ENCODE measurements at places on chromosomes 6 and 20.

GRCh38 chr6:53501432-53501831 is 43.5 kb downstream of the GCLC start:
- DNase-seq: no peak

GRCh38 chr20:49575551-49576060 is 7.7 kb upstream of the PTGIS start:
- DNase-seq: no peak

- no peak for DNase-seq
These were observed 4.9 kb downstream of the MYLK2 start for GRCh38 chr20:31824125-31824485.

- no peak for DNase-seq
These were observed 66.9 kb upstream of the RIN2 start for GRCh38 chr20:19691125-19691524.

- no peak for DNase-seq
These were observed 148.2 kb downstream of the LAMA2 start for GRCh38 chr6:129031051-129031599.

GRCh38 chr6:118660218-118660569 is 8.8 kb upstream of the CEP85L start:
- DNase-seq: no peak

- no peak for DNase-seq
These were observed 520.2 kb downstream of the DOK5 start for GRCh38 chr20:54995553-54995952.

DNA sequence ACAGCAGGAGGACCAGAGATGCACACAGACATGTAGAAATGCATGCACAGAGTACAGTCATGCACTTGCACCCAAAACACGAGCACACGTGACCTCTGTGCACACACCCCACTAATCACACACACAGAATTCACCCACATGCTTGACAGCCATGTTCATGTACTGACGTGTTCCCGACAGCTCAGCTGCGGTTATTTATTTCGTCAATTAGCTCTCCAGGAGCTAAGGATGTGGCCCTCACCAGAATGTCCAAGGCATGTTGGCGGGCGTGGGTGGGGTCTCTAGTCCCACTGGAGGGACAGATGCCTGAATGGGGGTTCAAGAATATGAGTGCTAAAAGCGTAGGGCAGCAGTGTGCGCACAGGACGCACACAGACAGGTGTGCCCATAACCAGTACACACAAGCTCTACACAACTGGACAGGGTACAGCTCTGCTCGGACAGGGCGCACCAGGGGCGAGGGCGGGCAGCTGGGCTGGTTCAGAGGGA is 571 bp upstream of the PRPF6 start:
- no peak for DNase-seq

DNA sequence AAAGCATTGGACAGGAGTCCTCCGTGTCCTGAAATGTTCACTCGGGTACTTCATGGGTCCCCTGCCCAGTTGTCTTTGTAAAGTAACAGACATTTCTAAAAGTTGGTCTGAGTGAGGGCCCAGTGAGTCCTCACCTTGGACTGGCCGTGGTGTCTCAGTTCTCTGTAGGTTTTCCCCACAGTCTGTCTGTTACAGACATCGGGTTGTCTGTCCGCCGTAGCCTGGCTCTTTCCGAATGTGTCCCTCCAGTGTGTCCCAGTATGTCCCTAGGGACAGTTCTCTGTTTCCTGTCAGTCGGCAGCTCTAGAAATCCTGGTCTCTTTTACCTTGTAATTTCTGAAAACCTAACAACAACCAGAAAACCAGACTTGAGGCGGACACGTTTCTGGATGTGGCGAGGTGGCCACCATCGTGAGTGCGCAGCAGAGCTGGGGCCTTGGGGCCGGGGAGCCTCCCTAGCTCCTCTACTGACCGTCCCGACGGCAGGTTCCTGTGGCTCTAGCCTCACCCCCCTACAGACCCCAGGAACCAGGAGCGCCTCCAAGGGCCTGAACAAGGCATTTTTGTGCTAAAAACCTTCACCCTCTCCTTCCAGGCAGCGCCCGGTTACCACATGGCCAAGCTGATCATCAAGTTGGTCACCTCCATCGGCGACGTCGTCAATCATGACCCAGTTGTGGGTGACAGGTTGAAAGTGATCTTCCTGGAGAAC is 42.2 kb downstream of the PYGB start:
- no peak for DNase-seq

DNA sequence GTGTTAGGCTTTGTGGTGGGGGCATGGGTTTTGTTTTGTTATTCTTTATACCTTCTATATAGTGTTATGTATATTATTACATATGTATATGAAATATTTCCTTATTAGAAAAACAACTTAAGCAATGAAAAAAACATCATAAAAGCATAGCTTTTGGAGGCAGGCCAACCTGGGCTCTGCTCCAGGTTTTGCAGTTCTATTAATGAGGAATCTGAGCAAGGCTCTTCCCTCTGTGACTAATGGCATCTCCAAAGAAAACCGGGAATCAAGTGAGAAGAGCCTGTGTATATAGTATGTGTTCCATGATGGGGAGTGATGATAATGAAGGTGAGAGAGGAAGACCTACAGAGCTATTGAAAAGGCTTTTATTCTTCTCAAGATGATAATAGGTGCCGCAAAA is 291.1 kb downstream of the CLIC5 start:
- no peak for DNase-seq

GRCh38 chr6:167572841-167573271 is 248.0 kb downstream of the TTLL2 start:
- DNase-seq: no peak

- DNase-seq: peak; percentile 27
These were observed 4.6 kb downstream of the TFEB start for GRCh38 chr6:41730531-41731436.

- DNase-seq: no peak
These were observed 151.9 kb downstream of the CFAP61 start for GRCh38 chr20:20204256-20204655.

DNA sequence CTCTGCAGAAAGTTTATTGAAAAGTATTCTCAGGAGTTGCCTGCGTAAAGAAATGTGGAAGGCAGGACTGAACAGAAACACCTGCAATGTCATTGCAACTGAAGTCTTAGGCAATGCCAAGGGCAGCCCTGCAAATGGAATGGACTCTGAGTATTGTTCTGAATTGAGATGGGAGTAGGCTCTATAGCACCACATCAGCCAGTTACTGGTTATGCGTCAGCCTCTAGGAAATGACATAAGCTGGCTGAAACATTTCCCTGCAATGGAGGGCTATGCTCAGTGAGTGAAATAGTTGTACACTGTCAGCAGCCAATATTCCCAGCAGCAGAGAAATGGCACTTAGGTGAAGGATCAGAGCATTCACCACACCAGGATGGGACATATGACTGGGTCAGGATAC is 13.8 kb upstream of the GJE1 start:
- no peak for DNase-seq

DNA sequence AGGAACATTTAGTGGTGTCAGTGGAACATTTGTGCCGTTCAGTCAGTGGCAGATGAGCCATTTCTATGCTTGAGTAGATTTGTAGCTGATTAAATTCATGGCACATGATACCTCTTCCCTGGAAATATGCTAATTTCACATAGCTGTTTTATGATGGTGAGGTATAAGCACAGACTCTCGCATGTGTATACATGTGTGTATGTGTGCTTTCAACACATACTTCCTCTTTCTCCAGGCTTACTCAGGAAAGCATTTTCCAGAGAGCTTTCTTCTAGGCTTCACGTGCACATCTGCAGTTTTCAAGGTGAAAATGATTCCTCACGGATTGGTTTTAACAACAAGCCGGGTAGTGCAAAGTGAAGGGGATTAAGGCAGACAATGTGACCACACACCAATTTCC is 396.5 kb downstream of the HDGFL1 start:
- DNase-seq: no peak

GRCh38 chr6:6320901-6321300 is 439 bp upstream of the F13A1 start:
- no peak for DNase-seq

DNA sequence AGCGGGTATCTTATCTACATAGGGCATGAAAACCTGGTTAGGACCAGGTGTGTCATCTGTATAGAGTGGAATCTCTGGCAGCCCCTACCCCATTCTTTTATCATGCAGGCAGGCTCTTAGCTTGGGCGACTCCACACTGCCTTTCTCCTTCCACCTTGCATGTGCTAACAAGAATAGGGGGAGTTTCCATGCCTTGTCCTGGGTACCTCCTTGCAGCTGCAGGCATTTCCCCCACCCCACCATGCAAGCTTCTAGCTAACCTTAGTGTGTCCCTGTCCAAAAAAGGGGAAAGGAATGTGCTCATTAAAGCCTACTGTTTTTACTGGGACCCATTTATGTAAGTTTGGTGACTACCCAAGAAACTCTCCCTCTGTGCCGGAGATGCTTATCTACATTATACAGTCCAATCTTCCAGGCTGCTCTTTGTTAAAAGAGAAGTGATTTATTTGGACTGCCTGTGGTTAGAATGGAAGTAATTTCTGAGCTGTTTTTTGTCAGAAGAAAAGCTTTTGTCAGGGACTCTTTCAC is 10.5 kb upstream of the CEP43 start:
- no peak for DNase-seq

All from activated CD4-positive, alpha-beta T cell treated with anti-CD3 and anti-CD28 coated beads, Interleukin-2, Interleukin-4, amounts not matched to agents 100 ng/mL and 50 ng/mL, durations not matched to agents 16 hours and 8 hours (primary cell).